ENCODE measurements at places on chromosomes 2 and 18. TPM values are rescaled to one million over a fixed set of nuclear protein-coding genes. Genes with fewer than 3 reads are reported as not detected.

- DNase-seq, result no peak
Measured at GRCh38 chr2:144357623-144358373, 162.1 kb downstream of the ZEB2 start.

GRCh38 chr2:84386336-84387040 lies 72.6 kb downstream of the SUCLG1 start:
- no peak for DNase-seq

GRCh38 chr18:9803698-9804516 lies 81.9 kb upstream of the TXNDC2 start:
- DNase-seq, result no peak

DNA sequence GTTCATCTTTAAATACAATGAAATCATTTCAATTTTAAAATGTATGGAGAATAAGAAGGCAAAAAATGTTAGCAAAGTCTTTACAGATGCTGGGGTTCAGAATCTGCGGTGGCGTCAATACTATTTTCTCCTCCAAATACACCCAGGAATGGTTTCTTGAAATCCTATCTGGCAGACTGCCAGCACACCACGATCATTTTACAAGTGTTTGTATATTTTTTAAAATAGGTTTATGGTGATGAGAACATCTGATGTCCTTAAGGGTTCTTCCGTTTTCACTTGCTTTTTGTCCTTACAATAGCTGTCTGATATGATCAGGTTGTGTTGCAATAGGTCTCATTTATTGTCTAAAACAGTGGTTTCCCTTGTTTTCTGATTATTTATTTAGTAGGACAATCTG lies 89.6 kb downstream of the CMPK2 start:
- DNase-seq, result no peak

GRCh38 chr2:150388289-150388625 lies 99.2 kb downstream of the RND3 start:
- DNase-seq, result no peak

- DNase-seq, result no peak
Measured at GRCh38 chr2:128273469-128274081, 45.1 kb downstream of the HS6ST1 start.

DNA sequence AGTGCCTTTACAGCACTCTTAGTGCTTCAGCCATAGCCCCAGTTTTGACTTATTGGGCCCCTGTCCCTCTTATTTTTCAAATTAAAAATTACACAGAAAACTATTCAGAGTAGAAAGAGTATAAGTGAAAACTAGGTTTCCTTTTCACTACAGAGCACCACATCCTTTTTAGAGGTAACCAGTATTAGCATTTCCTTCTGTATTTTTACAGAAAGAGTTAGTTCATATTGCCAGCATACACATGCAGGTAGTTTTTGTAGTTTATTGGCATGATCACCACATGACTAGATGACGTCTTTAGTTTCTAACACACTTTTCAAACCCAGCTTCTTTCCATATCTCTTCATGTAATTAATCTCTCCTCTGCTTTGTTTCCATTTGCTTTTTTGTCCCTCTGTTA lies 66.4 kb downstream of the UBE2E3 start:
- DNase-seq, result no peak

GRCh38 chr2:241065355-241065803 lies 36.7 kb downstream of the MTERF4 start:
- DNase-seq, result no peak

DNA sequence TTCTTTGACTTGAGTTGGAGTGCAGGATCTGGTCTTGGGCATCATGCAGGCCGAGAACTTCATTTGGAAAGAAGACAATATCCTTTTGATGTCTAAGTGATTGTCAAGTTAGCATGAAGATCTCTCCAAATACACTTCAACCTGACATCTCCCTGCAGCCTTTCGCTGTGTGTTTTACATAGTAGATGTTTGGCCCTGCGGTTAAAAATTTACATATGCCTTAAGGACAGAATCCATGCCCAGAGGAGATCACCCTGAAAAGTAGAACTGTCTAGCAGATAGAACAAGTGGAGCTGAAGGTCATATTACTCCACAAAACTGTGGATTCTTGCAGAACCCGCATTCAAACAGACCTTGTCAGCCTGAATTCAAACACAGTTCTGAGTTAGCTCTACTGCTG lies 409.9 kb downstream of the LPIN1 start:
- DNase-seq, result no peak

The HRH4 gene
- polyA plus RNA-seq, result 0.20 TPM

The DOCK10 gene
- 39.7 TPM for polyA plus RNA-seq

The FOXD4L1 gene
- not detected for polyA plus RNA-seq

The CDK5R2 gene
- polyA plus RNA-seq, result 0.09 TPM

Data from right lung (tissue), 10 donors.